Stimulated activated CD4-positive, alpha-beta T cell treated with anti-CD3 and anti-CD28 coated beads, Interleukin-1b, Interleukin-23, amount 100 ng/mL, for 48 hours (primary cell): ENCODE measurements at places on chromosomes 4 and X.

DNA sequence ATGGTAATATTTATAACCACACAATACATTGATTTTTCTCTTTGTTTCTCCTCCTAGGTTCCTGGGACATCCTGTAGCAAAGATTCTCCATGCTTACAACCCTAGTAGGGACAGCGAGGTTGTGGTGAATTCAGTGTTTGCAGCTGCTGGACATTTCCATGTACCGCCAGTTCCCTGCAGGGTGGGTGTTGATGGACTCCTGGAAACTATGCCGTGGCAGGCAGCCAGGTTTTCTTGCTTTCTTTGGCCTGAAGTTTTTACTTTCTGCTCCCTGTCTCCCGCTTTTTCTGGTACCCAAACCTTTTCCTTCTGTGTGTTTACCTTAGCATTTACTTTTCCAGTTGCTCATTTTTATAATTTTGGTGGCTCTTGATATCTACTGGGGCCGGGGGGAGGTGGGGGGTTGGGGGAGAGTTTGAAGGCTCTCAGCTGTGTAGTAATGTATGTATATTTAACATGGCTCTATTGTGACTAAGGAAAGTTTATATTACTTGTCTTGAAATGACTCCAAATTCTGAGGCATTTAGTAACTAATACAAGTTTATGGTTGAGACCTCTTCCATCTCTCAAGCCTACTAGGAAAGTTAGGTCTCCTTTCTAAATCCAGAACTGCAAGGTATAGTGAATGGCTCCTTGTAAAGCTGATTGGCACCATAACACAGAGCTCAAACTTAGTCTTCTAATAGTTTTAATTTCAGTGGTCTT, 89.7 kb downstream of the TMEM131L start:
- DNase-seq, result no peak

DNA sequence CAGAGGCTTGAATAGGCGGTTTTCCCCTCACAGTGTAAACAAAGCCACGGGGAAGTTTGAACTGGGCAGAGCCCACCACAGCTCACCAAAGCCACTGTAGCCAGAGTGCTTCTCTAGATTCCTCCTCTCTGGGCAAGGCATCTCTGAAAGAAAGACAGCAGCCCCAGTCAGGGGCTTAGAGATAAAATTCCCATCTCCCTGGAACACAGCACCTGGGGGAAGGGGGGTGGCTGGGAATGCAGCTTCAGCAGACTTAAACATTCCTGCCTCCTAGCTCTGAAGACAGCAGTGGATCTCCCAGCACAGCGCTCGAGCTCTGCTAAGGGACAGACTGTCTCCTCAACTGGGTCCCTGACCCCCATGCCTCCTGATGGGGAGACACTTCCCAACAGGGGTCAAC, 44.0 kb upstream of the USP38 start:
- no peak for DNase-seq

GRCh38 chr4:138630666-138631065, 384.9 kb upstream of the NOCT start:
- no peak for DNase-seq

GRCh38 chr4:87306056-87306455, 16.6 kb downstream of the HSD17B13 start:
- DNase-seq, result no peak

DNA sequence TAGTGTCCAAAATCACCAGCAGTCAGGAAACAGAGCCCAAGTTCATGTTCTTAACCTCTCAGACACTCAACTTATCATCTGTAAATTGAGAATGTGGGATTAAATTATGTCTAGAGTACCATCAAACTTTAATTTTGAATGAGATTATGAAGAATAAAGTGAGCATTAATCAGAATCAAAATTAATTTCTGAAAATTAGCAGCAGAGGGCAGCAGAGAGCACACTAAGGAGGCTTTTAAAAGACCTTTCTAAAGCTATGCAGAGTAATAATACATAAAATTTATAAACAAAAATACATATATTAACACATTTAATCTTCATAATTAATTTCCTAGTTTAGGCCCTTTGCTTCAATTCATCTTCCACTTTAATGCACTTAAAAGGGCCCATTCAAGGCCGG, 7.1 kb downstream of the TASL start:
- DNase-seq, result no peak

- no peak for DNase-seq
These were observed 4.1 kb upstream of the SCRG1 start for GRCh38 chr4:173403051-173403450.

GRCh38 chr4:75940692-75941253, at the start of gene NAAA:
Gene NAAA (minus strand): TSS chr4:75941013. CDS start chr4:75940949, 64 bp downstream.
- DNase-seq, result peak; percentile 76

- DNase-seq, result no peak
These were observed 152.3 kb upstream of the ANXA10 start for GRCh38 chr4:167939863-167940616.

GRCh38 chr4:164997941-164998340, 20.5 kb upstream of the TRIM61 start:
- no peak for DNase-seq

- no peak for DNase-seq
These were observed 186.4 kb downstream of the SPRY1 start for GRCh38 chr4:123583043-123583442.

- DNase-seq, result no peak
These were observed 39.6 kb upstream of the BBS12 start for GRCh38 chr4:122692641-122693520.

DNA sequence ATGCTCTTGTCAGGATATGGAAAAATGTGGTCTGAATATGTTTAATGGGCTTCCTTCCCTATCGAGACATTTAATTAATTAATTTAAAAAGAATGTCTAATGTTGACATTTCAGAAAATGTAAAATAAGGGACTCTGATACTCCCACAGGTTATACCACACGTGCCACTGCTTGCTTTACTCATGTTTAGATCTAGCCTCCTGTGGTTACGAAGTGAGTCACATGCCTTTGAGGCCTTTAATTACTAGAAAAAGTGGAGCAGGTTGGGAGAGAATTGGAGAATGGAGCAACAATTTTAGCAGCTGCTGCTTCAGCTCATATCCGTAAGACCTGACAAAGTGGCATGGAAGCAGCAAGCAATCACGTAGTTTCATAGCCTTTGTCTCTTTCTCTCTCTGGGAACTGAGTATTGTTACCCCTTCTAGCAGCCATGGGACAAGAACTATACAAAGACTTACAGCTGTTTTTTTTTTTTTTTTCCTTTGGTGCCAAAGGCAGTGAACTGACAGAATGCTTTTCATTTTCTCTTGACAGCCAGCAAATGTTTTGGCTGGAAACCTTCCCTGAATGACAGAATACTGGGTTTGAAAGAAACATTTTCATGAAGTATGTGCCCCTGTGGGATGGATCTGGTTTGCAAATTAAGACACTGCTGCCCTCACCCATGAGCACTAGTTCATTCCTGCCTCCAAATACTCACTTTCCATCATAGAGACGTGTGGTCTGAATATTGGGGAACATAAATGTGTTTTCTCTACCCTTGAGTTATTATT, 355.1 kb upstream of the PABPC5 start:
- no peak for DNase-seq

- DNase-seq, result no peak
These were observed 69.8 kb downstream of the SHROOM3 start for GRCh38 chr4:76504613-76505465.

- no peak for DNase-seq
These were observed 314.1 kb downstream of the STK32B start for GRCh38 chr4:5365071-5366008.

DNA sequence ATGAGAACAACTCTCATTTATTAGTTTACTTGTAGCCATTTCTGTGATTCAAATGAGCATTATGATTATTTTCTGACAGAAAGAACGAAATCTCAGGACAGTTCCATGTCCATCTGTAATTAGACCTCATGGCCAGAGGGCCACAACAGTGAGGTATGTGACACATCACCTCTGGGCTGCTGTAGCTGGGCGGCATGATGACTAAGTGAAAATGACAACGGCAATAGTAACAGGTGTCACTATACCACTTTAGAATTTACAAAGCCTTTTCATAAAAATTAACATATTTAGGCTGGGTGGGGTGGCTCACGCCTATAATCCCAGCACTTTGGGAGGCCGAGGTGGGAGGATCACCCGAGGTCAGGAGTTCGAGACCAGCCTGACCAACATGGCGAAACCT, 252.6 kb downstream of the CBR4 start:
- no peak for DNase-seq

DNA sequence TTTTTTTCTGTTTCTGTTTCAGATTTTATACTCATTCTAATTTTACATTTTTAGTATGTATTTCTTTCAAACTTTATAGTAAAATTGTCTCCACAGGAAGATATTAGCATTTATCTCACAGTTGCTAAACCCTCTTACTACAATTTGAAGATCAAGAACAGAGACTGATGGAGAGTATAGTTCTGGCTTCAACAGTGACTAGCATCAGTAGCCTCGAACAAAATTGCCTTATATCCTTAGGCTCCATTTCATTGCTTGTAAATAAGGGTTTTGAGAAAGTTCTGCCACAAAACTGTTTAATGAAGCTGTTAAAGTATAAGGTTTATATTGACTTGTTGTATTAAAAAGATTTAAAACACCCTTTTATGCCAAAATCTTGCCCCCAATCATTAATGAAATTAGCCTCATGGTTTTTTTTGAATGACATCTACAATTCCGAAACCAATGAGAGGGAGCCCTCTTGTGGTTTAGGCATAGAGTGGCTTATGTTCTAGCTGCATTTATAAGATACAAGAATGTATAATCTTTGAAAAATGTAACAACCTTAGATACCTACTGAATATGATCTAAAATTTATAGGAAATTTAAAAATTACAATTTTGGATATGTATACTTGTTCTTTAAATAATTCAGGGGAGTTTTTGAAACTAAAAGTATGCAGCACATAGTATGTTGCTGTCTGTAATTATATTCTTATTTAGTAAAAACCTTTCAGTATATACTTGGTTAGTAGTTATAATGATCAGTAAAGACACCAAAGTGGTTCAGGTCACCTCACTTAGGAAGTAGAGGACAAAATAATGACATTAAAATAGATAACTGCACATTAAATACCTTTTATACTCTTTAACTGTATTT, 109.8 kb upstream of the HPGD start:
- DNase-seq, result no peak

GRCh38 chr4:114890773-114891172, 222.6 kb downstream of the NDST4 start:
- no peak for DNase-seq

GRCh38 chr4:152278505-152279233, 257.2 kb downstream of the FBXW7 start:
- DNase-seq, result no peak

DNA sequence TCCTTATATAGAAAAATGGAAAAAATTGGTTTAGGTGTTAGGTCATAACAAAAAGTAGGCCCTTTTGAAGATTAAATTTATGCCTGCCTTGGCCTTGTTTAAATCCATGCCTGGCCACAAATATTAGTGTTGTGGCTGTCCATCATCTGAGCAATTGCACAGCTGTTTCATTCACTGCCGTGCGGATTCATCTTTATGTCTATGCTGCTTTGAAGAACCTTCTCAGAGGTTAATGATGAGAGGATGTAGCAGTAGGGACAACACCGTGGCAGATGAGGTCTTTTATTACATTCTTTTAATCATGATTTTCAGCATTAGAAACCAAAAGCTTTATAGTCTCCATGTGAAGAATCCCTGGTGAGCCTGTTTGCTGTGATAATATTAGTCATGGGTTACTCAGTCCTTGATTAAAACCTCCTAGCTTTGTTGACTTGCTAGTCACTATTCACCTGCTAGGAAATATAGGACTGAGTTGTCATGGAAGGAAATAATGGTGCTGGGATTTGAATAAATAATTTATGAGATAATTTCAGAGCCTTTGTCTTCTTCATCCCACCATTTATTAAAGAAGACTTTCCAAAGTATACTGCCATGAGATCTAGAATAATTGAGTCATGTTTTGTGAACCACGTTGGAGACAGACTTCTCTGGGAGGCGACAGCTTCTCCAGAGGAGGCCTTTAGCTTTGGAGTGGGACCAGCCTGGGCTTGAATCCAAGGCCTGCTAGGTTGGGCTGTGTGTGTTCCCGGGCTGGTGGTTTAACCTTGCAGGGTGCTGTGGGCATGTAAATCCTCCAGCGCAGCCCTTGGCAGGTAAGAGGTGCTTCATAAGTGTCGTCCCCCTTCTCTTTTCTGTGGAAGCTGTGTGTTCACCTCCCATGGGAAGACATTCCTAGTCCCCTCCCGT, 53.5 kb downstream of the PTTG2 start:
- DNase-seq, result no peak

- peak; percentile 3 for DNase-seq
These were observed 109.3 kb upstream of the DGKK start for GRCh38 chrX:50579955-50580354.

- DNase-seq, result no peak
These were observed 26.1 kb downstream of the RUFY3 start for GRCh38 chr4:70747874-70748273.

GRCh38 chr4:7854697-7855370, 84.8 kb downstream of the AFAP1 start:
- DNase-seq, result peak; percentile 66

DNA sequence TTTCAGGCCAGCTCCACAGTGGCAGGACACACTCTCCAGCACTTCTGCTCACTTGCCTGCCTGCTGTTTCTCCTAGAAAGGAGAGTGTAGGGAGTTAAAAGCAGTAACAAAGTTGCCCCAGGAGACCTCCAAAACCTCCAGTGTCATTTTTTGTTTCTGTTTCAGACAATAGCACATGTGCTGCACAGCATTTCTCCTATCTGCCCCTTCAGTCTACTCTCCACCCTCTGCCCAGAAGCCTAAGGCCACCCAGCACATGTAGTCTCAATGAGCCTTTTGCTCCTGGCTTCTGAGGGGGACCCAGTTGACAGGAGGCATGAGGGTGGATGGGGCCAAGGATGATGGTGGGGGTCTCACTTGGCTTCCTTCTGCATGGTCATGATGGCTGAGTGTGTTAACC, 329.6 kb upstream of the CLNK start:
- DNase-seq, result no peak

- DNase-seq, result no peak
These were observed 1056.7 kb downstream of the STIM2 start for GRCh38 chr4:27917381-27917780.

- DNase-seq, result no peak
These were observed 84.0 kb downstream of the SLC10A7 start for GRCh38 chr4:146437778-146438177.

- DNase-seq, result no peak
These were observed 171.5 kb upstream of the VEGFC start for GRCh38 chr4:176964116-176964691.

- no peak for DNase-seq
These were observed 34.4 kb upstream of the TET2 start for GRCh38 chr4:105112274-105112673.

GRCh38 chr4:110704748-110705439, 82.0 kb upstream of the PITX2 start:
- DNase-seq, result no peak

DNA sequence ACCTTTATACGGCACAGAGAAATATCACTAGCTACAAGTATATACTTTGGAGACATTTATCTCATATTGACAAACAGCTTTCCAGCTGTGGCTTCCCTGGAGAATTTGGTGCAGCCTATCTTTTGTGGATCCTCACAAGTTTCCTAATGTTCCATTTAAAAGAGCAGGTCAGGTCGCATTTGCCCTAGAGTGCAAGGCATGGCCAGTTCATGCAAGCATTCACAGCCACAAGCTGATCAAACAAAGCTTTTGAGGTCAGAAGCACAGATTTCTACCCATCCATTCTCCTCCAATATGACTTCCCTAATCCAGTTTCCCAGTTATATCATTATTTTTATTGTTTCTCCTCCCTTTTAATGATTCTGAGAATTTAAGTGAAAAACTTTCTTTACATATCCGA, 1008.4 kb upstream of the AGA start:
- no peak for DNase-seq
